Smooth muscle cell of trachea (primary cell): ENCODE measurements at places on chromosomes 1 and 21. TPM values are rescaled to one million over a fixed set of nuclear protein-coding genes. Genes with fewer than 3 reads are reported as not detected.

LDLRAD1 gene
- not detected in 2 replicates for total RNA-seq

S100A2 gene
- 3.3 and 6.0 TPM in 2 replicates for total RNA-seq

TPTE gene
- total RNA-seq = not detected in 2 replicates

TAL1 gene
- total RNA-seq = under 0.01 TPM in 2 replicates

RNU1-3 gene
- total RNA-seq = under 0.01 TPM in 2 replicates

SYT6 gene
- not detected in 2 replicates for total RNA-seq

GUCA2A gene
- not detected in 2 replicates for total RNA-seq

GNG12 gene
- total RNA-seq = 143 and 166 TPM in 2 replicates

SGIP1 gene
- total RNA-seq = 26.5 and 34.6 TPM in 2 replicates

SLAMF9 gene
- total RNA-seq = 0.33 TPM in 1 of 2 replicates, not detected in the other

MYOM3 gene
- not detected in 2 replicates for total RNA-seq

OR10Z1 gene
- total RNA-seq = not detected in 2 replicates

RIMKLA gene
- under 0.01 TPM in 1 of 2 replicates, not detected in the other for total RNA-seq

DIPK1A gene
- 21.7 and 29.8 TPM in 2 replicates for total RNA-seq

CHODL gene
- 0.15 and 0.17 TPM in 2 replicates for total RNA-seq

TMEM50B gene
- 25.8 and 37.1 TPM in 2 replicates for total RNA-seq

C1orf141 gene
- under 0.01 TPM in 1 of 2 replicates, not detected in the other for total RNA-seq

P3H1 gene
- 104 and 141 TPM in 2 replicates for total RNA-seq

MRPL20 gene
- total RNA-seq = 63.5 and 109 TPM in 2 replicates

SLC44A3 gene
- total RNA-seq = 0.58 and 3.1 TPM in 2 replicates

MFAP2 gene
- 16.9 and 26.5 TPM in 2 replicates for total RNA-seq

RIPPLY3 gene
- total RNA-seq = not detected in 2 replicates

LRRC39 gene
- 0.33 and 0.73 TPM in 2 replicates for total RNA-seq

KRTAP13-2 gene
- total RNA-seq = not detected in 2 replicates

IFNLR1 gene
- not detected in 2 replicates for total RNA-seq

OR2L3 gene
- total RNA-seq = not detected in 2 replicates

CCDC181 gene
- total RNA-seq = 0.50 and 1.0 TPM in 2 replicates

CRYBG2 gene
- under 0.01 TPM in 1 of 2 replicates, not detected in the other for total RNA-seq

GCSAML gene
- total RNA-seq = not detected in 2 replicates

OR14K1 gene
- total RNA-seq = not detected in 2 replicates

SPATA21 gene
- total RNA-seq = 0.17 TPM in 1 of 2 replicates, not detected in the other

ARHGEF19 gene
- 3.5 and 6.3 TPM in 2 replicates for total RNA-seq

PLCH2 gene
- total RNA-seq = under 0.01 and 0.15 TPM in 2 replicates

PGLYRP3 gene
- not detected in 2 replicates for total RNA-seq

CHI3L1 gene
- total RNA-seq = 14.8 and 26.0 TPM in 2 replicates

SPRR5 gene
- total RNA-seq = not detected in 2 replicates

OR10J1 gene
- not detected in 2 replicates for total RNA-seq

NCAM2 gene
- total RNA-seq = 9.3 and 14.8 TPM in 2 replicates

F5 gene
- under 0.01 TPM in 1 of 2 replicates, not detected in the other for total RNA-seq

ADAMTSL4 gene
- total RNA-seq = 21.5 and 30.8 TPM in 2 replicates

FAM43B gene
- 0.33 TPM in 1 of 2 replicates, not detected in the other for total RNA-seq

CYP4A22 gene
- total RNA-seq = not detected in 2 replicates

SLFNL1 gene
- total RNA-seq = 0.66 and 0.73 TPM in 2 replicates

PADI4 gene
- not detected in 2 replicates for total RNA-seq

S100A5 gene
- total RNA-seq = not detected in 2 replicates

SFN gene
- total RNA-seq = 0.17 and 1.6 TPM in 2 replicates

MPL gene
- total RNA-seq = not detected in 2 replicates
